ENCODE measurements at places on chromosomes 2 and 18.
A peak's percentile ranks its signal among the peaks of the same experiment; 100 is the strongest.

GRCh38 chr2:95347681-95348608 lies 50.8 kb downstream of the KCNIP3 start:
- DNase-seq = no peak

GRCh38 chr2:61335187-61335586 lies 135.7 kb downstream of the USP34 start:
- no peak for DNase-seq

DNA sequence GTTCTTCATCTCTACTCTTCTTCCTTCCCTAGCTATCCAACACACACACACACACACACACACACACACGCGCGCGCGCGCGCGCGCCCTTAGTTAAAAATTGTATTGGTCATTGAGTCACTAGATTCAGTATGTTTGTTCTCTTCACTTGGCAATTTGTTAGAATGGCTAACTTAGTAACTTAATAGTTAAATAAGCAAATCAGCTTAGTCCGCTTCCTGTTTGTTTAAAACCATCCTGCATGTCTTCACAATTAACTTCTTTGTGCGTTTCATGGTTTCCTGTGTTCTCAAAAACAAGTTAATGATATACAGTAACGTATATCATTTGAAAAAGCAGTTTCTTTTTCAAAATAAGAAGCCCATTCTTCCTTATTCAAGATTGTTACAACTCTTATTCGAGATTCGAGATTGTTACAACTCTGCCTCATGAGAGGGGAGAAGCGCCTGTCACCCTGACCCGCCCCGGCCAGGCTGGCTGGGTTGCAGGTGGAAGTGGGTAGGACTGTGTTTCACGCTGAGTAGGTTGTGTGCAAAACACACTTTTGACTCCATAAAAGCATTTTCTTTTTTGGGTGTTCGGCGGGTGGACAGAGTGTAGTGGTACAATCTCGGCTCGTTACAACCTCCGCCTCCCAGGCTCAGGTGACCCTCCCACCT lies 9.5 kb upstream of the CNNM3 start:
- peak; percentile 41 for DNase-seq

DNA sequence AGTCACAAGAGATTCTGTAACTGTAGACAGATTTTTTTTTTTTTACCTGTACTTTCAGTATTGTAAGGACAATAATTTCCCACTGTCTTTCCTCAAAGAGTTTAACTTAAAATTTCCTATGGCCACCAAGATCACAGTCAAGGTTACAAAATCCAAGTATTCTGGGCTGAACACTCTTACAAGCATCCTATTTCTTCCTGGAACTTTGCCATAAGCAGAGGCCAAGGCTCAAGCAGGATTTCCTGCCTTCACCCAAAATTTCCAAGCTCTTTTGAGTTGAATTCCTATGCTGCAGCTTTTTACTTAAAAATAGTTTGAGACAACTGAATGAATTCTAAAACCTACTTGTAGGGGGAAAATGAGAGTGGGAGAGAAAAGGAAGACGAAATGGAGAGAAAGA lies 299.4 kb downstream of the ZNF516 start:
- DNase-seq = no peak

- peak; percentile 21 for DNase-seq
These were observed 116.9 kb downstream of the ERBB4 start for GRCh38 chr2:212421556-212422334.

DNA sequence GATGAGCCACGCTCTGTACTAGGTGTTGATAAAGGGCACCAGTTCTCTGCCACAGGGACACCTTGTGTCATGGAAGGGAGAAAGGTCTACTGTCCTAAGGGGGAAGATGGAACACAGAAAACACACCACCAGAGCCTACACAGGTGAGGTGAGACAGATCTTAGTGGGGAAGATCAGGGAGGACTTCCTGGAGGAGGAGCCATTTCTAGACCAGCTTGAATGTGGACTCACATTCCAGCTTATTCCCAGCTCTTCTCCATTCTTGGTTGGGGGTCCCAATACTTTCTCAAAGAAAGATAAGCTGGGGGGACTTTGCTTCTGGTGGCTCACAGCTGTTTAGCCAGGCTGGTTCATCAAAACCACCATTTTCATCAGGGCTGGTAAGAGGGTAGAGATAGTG lies 36.2 kb downstream of the EMX1 start:
- no peak for DNase-seq

DNA sequence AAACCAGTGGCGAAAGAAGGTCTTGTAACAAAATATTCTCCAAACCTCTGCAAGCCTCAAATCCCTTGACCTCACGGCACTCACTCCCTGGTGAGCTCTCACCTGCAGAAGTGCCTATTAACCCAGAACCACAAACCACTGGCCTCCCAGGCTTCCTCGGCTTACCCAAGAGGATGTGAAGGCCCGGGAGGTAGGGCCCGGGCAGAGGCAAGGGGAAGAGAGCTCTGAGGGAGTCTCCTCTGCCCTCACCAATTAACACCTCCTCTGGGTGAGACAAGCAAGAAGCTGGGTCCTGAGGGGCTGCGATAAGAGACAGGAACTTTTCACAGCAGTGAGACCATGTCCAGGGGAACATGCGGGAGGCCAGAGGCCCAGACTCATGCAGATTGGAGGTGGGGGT lies 53.7 kb downstream of the EMX1 start:
- DNase-seq = no peak

DNA sequence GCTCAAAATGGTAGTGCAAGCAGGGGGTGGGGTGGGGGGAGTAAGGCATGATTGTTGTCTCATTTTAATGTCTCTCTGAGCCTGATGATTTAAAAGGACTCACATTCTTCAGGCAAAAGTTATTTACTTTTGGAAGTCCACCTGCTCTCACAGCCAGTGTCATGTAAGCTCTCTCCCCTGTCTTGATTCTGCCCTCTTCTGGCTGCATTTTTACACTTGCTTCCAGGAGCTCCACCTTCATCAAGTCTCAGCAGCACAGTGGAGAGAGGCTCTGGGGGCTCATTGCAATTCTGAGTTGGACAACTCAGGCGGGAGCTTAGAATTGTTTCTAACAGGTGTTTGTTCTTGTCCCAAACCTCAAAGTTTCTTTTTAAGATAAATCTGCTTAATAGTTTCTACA lies 39.2 kb downstream of the GNAL start:
- DNase-seq = no peak

DNA sequence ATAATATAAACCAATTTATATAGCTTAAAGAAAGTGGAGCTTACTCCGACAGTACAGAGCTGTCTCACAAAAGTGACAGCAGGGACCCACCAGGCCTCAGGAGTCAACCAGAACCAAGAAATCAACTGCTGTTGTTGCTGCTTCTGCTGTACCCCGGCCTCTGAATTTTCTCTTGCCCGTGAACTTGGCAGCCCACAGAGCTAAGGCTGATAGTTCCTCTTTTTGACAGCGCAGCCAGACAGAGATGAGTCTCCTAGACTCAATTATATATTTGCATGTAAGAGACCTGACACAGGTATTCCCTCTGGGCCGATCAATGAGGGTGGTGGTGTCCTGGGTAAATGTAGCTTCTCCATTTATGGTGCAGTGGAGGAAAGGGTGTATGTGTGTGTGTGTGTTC lies 109.4 kb downstream of the KCTD1 start:
- DNase-seq = no peak

GRCh38 chr2:236991874-236992273 lies 93.8 kb upstream of the COPS8 start:
- no peak for DNase-seq

GRCh38 chr2:217703102-217703501 lies 299.7 kb downstream of the TNS1 start:
- no peak for DNase-seq

DNA sequence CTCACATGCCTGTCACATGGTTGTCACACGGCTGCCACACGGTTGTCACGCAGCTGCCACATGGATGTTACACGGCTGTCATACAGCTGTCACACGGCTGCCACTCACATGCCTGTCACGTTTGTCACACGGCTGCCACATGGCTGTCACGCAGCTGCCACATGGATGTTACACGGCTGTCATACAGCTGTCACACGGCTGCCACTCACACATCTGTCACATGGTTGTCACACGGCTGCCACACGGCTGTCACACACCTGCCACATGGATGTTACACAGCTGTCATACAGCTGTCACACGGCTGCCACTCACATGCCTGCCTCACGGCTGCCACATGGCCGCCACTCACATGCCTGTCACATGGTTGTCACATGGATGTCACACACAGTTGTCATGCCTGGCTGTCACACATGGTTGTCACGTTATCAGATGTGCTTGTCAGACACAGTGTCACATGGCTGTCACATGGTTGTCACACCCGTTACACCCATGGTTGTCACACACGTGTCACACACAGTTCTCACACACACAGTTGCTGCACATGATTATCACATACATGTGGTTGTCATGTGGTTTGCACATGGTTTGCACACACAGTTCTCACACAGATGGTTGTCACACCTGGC lies 19.4 kb downstream of the KCNG2 start:
- DNase-seq = no peak

GRCh38 chr2:102114851-102115497 lies 27.6 kb upstream of the IL1R1 start:
- DNase-seq = peak; percentile 62

- DNase-seq = peak; percentile 84
These were observed 245.1 kb downstream of the NEDD4L start for GRCh38 chr18:58288921-58289797.

DNA sequence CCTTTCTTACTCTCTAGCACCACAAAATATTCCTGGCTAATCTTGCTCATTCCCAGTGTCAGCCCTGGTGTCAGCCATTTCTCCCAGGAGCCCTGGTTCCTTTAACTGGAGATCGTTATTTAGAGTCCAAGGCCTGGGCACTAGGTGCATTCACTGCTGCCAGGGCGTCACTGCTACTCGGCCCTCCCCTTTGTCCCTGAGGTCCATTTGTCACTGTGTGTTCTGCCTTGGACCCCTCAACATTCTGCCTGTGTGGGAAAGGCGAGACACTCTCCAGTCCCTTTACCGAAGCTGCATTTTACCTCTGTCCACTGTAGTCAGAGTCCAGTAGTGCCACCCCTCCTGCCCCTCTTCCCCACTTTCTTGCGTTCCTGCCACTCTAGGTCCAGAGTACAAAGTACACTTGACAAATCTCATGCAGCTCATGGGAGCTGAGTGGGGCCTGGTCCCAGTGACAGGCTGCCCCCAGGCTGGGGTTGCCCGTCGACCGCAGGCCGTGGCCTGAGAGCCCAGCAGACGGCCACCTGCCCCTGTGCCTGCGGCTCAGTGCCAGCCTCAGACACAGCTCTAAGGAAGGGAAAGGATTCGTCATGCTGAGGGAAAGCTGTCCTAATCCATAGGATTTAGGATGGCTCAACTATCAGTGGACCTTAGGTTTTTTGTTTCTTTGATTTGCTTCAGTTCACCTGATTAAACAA lies 52.1 kb downstream of the COPS8 start:
- DNase-seq = no peak

GRCh38 chr2:71609029-71609428 lies 155.7 kb downstream of the DYSF start:
- no peak for DNase-seq

GRCh38 chr18:10065296-10065695 lies 151.5 kb downstream of the VAPA start:
- no peak for DNase-seq

- DNase-seq = no peak
These were observed 92.2 kb downstream of the STPG4 start for GRCh38 chr2:47062681-47063537.

DNA sequence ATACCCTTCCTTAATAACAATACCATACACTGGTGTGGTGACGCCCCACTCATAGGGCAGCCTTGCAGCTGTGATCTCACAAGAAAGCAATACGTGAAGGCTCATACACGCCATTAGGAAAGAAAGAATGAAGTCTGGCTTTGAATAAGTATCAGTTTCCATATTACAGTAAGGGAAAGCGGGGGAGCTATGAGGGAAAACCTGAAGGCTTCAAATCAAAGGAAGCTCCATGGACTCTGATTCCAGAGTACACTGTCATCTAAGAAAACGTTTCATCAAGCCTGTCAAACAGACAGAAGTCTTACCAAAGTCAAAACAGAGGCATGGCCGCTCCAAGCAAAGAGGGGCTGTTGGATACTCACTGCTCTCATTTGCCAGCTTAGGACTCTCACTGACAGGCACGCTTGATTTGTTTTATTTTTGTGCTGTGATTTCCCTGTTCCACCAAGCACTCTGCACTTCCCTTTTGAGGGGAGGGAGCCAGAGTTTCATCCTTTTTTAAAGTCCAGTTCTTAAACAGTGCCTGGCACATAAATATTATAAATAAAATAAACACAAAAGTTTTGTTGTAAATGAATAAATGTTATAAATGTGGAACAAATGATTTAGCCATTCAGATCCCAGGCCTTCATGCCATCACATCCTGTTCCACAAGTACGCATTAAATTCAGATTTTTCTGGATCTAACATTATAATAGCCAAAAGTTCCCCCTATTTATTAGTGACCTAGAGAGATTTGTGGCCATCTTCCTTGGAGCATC lies 221.2 kb downstream of the PIEZO2 start:
- peak; percentile 67 for DNase-seq

DNA sequence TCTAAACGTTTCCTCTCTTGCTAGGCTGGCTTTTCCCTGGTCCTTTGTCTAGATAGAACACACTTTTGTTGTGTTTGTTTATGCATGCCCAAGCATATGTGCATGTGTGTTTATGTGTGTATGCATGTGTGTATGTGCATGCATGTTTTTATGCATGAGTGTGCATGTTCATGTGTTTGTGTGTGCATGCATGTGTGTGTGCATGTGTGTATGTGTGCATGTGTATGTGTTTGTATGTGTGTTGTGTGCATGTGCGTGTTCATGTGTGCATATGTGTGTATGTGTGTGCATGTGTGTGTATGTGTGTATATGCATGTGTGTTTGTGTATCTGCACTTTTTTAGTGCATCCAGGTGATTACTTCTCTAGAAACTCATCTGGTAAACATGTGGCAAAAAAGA lies 558.0 kb downstream of the GALR1 start:
- no peak for DNase-seq

DNA sequence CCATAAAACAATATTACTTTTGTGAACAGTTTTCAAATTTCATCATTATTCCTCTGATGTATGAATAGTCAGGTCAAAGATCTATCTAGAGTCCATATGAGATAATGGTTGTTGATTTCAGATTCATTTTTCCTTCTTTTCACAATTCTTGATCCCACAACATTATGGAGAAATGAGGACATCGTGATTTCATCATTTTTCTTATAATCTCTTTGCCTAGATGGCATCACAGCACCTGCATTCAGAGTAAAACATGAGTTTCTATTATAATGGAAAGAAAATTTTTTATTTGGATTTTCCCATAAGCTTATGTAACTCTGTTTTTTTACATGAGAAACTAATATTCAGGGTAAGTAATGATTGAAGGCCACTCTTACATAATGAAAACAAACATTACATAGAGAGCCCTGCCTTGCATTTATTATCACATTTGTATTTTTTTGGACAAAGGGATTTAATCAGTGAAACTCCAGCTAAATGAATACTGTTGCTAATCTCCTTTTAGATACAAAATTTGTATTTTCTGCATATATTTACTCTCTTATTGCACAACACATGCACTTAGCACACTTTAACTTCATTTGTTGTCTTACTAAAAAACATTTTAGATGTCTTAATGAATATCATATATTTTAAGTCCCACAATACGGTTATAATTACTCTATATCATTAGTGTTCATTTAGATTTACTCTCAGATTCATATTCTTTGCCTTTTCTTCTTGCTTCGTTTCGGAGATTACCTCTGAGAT lies 188.4 kb upstream of the KYNU start:
- no peak for DNase-seq

- no peak for DNase-seq
These were observed 134.6 kb upstream of the GPC1 start for GRCh38 chr2:240300840-240301239.

- DNase-seq = peak; percentile 85
These were observed 682.7 kb upstream of the FANCL start for GRCh38 chr2:58923869-58924268.
